Hematopoietic multipotent progenitor cell treated with erythropoietin and hydrocortisone succinate and interleukin-3 and kit ligand, for 4 days (in vitro differentiated cells): ENCODE measurements at places on chromosomes 6 and 20.
A peak's percentile ranks its signal among the peaks of the same experiment; 100 is the strongest.

- no peak for DNase-seq
Observed at GRCh38 chr20:25278636-25279361, 30.9 kb downstream of the PYGB start.

GRCh38 chr6:150673720-150674346, 74.1 kb downstream of the PLEKHG1 start:
- no peak for DNase-seq

GRCh38 chr20:39576771-39577170, 614.6 kb downstream of the DHX35 start:
- DNase-seq: no peak

DNA sequence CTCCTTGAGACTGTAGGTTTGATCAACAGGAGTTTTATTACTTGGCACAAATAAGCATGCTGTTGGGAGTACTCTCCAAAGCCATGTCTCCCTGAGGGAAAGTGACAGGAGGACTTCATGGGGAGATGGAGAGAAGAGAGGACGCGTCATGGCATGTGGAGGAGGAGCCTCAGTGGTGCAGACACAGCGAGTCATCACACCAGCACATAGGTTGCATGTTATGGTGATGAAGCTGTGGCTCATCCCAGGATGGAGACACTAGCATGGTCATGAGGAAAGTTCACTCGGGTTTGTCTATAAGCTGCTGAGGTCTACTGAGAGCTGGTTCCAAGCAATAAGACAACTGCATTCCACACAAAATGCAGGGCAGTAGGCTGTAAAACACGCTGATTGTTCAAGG, 13.2 kb upstream of the SSTR4 start:
- no peak for DNase-seq

GRCh38 chr20:33863440-33864323, 52.5 kb downstream of the CHMP4B start:
- no peak for DNase-seq

DNA sequence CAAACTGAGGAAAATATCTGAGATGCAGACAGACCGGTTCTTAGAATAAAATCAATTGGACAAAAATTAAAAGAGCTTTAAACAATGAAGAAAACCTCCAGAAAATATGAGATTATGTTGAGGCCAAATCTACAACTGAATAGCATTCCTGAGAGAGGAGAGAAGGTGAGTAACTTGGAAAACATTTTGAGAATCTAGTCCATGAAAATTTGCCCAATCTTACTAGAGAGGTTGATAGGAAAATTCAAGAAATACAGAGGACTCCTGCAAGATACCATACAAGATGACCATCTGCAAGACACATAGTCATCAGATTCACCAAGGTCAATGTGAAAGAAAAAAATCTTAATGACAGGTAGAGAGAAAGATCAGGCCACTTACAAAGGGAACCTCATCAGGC, 437.7 kb upstream of the ADGRB3 start:
- DNase-seq: no peak

- DNase-seq: peak; percentile 5
Observed at GRCh38 chr6:140193269-140193668, 818.8 kb upstream of the CITED2 start.

GRCh38 chr6:27757307-27757706, 154.9 kb downstream of the OR2B2 start:
- peak; percentile 79 for DNase-seq
